ENCODE measurements at places on chromosomes 3 and 15.

GRCh38 chr3:167936019-167936418 lies 159.7 kb downstream of the GOLIM4 start:
- DNase-seq = no peak

DNA sequence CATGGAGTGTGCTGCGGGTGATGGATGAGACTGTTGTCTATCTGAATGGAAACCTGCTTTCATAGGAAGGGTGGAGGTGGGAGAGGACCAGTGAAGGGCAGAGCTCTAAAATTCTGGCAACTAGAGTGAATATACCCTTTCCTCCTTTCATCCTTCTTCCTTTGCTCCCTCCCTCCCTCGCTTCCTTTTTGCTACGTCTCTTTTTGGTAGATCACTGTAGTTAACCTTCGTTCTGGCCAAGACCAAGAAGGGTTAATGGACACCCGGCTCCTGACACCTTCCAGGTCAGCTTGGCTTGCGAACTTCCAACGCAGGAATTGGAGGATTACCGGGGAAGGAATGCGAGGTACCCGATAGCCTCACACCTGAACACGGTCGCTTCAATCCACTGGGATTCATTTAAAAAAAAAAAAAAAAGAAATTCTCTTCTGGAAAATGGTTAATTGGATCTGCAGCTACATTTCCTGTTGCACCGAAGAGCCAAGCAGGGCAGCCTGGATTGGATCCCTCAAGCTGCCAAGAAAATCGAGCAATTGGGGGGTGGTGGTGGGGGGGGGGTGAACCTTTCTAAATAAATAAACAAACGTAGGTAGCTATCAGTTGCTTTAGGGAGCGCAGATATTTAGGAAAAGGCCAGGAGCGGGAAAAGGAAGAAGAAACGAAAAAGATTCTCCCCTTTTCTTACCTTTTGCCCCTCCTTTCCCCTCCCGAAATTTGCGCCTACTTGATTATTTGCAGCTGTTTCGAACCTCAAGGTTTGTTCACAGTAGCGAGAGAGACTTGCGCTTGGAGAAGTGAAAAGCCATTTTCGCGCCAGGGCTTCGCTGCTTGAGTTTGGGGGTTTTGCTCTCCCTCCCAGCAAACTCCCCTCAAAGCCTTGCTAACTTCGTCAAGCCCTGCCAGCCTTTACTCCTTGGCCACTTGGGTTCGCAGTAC lies 9.5 kb upstream of the NR2F2 start:
- DNase-seq = no peak

DNA sequence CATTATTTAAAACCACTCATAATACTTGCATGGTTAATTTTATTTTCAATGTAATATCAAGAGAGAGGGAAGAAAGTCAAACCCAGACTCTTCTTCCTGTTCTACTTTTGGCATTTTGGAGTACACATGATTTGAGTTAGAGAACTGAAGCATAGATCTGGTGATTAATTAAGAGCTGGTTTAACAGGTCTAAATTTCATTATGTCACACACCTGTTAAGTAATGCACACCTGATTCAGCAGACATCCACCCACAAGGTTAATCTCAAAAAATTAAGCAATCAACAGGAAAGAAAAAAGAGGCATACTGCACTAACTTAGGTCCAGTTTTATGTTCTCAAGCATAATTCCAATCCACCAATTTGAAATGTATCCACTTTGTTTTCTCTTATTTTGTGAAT lies 101.1 kb upstream of the ICE2 start:
- DNase-seq = no peak

DNA sequence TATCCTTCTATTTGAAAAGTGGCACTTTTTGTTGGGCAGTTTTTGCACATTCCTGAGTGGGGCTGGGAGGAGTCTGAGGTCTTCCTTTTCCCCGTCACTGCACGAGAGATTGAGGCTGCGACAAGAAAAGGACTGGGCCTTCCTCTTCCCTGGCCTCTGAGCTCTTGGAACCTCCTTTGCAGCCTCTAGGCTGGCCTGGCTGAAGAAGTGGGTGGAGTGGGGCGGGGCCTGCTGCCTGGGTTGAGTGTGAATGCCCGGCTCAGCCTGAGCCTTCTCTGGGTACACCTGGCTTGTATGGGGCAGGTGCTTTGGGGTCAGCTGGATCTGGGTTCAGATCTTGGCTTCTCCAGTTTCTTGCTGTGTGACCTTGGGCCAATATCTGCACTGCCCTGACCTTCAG lies 43.1 kb downstream of the PLXNA1 start:
- no peak for DNase-seq

GRCh38 chr15:63826528-63826927 lies 7.2 kb downstream of the HERC1 start:
- no peak for DNase-seq

DNA sequence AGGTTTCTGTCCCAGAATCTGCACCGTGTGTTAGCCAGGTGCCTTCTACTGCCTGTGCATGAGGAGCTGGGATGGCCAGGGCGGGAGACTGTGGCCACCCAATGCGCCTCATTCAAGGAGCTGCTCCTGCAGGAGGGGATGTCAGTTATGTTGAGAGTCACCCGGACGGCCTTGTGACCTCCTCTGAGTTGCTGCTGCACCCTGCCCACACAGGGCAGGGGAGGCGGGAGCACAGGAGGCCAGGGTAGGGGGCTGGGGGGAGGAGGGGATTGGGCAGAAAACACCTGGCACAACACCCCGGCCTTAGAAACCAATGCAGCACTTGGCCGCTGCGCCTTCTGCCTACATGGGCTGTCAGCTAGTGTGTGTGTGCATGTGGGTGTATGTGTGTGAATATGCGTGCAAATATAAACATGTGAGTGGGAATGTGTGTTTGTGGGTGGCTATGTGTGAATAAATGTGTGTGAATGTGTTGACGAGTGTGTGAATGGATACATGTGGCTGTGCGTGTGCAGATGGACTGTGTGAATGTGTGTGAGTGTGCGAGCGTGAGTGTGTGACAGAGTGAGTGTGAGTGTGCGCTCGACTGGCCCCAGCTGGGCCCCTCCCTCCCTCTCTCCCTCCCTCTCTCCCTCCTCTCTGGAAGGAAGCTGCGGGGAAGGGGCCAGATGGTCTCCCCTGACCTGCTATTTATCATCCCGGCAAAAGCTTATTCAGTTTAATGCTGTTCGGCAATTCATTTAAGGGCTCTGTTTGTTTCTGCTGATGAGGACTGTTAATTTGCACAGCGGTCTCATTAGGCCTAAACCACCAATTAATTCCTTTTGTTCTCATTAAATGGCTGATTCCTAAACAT lies 106.9 kb downstream of the TLE3 start:
- DNase-seq = no peak

DNA sequence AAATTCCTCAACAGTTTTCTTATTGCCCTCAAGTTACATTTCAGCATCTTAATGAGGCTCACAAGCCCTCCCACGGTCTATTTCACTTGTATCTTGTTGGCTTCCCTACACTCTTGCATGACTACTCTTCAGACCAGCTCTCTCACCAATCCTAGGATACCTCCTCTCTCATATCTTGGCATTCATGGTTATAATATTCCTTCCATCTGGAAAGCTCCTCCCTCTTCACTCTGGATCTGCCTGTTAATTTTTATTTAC lies 8.5 kb upstream of the CCDC80 start:
- DNase-seq = no peak

DNA sequence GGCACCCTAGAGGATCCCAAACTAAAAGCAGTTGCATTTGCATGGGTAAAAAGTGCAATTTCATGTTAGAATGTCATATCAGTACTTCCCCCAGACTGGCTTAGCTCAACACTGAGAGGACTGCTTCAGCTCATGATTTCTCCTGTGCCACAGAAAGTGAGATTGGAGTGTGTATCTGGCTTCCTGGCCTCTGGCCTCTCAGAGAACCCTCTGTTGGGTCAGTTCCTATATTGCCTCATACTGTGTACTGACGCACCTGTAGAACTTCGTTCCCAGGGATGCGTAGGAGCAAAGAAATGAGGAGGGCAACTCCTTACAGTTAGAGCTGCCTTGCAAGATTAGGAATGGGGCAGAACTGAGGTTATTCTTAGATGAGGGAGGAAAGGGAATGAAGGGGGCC lies 340.8 kb downstream of the TIGIT start:
- DNase-seq = no peak

- no peak for DNase-seq
Measured at GRCh38 chr3:150359381-150359780, 48.7 kb upstream of the TSC22D2 start.

DNA sequence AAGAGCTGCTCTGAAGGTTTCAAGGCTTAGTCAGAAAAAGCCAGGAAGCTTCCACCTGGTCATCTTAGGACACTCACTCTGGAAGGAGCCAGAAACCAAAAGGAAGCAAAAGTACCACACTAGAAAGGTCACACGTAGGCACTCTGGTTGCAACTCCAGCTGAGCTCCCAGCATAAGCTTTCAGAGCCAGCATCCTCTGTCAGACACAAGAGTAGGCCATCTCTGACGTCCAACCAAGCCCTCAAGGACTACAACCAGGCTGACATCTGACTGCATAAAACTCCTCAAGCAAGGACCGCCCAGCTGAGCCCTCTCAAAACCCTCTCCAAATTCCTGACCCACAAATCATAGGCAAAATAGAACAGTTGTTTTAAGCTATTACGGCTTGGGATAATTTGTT lies 12.8 kb downstream of the SH3BP5 start:
- DNase-seq = no peak

GRCh38 chr3:79157191-79157590 lies 610.6 kb downstream of the ROBO1 start:
- no peak for DNase-seq

DNA sequence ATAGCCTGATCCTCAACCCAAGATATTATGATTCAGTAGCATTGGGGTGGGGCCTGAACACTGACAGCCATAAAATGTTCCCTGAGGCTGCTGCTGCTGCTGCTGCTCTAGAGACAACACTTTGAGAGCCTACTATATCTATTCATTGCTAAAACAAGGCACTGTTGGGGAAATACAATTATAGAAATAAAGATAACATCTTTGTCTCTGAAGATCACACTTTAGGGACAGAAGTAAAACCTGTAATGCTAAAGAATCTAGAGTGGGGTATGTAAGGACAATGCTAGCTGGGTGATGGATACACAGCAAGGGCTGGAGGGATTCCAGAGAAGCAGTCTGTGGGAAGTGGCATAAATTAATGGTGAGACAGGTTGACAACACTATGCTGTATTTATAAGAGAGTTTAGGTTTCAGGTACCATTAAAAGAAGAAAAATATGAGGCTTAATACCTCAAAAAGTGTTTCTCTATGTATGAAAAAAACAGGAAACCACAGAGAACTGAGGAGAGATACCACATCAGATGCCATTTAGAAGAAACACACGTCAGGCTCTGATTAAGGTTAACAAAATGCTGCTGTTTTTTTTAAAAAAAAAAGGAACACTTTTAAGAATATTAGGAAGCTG lies 115.9 kb downstream of the CBLB start:
- peak; percentile 46 for DNase-seq

GRCh38 chr3:127071597-127072001 lies 88.7 kb downstream of the PLXNA1 start:
- no peak for DNase-seq

DNA sequence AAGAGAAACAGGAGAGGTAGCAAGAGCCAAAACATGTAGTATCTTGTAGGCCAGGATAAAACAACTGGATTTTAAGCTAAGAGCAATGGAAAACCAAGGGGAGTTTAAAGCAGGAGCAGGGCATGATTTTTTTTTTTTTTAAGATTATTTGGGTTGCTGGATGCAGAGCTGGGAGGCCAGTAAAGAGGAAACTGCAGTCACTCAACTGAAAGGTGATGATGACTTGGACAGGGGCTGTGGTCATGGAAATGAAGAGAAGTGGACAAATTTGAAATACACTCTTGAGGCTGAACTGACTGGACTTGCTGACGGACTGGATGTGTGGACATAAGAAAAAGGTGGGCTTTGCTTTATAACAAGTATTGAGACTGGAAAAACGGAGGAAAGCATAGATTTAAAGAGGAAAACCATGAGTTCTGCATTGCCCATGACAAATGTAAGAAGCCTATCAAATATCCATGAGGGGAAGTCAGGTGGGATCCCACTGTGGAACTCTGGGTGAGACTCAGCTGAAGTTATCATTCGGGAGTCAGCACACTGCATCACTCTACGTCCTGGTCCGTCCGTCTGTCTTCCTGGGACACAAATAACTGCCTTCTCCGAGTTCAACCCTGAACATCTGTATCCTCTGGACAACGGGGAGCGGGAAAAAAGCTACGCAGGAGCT lies 688 bp downstream of the XPC start:
- no peak for DNase-seq

- no peak for DNase-seq
Measured at GRCh38 chr15:61978225-61978624, 82.0 kb downstream of the VPS13C start.

DNA sequence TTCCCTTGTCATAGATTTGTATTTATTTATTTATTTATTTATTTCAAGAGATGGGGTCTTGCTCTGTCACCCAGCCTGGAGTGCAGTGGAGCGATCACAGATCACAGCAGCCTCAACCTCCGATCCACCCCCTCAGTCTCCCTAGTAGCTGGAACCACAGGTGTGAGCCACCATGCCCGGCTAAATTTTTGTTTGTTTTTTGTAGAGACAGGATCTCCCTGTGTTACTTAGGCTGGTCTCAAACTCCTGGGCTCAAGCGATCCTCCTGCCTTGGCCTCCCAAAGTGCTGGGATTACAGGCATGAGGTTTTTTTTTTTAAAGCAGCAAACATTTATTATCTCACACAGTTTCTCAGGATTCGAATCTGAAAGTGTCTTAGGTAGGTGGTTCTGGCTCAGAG lies 2.5 kb downstream of the TTBK2 start:
- no peak for DNase-seq

DNA sequence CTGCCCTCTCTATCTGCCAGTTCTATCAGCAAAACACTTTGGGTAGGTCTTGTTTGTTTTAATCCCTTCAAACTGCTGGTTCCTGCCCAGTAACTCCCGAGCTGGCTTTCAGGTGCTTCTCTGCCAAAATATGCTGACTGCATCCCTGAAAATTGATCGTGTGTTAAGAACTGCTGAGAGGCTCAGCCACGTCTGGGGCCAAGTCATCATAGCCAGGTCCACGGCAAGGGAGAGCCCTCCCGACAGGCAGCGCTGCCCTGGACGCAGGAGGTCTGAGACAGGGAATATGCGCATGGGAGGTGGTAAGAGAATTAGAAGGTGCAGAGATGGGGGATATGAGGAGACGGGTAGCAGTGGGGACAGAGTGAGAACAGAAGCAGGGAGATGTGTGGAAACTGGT lies 179.7 kb upstream of the TOPAZ1 start:
- DNase-seq = no peak

GRCh38 chr3:53259427-53260259 lies 3.8 kb upstream of the TKT start:
- DNase-seq = no peak
